ENCODE measurements at places on chromosomes 5 and 9. TPM values are rescaled to one million over a fixed set of nuclear protein-coding genes. Genes with fewer than 3 reads are reported as not detected.

Gene LCN6
- polyA plus RNA-seq = not detected

Gene KYAT1
- 56.6 TPM for polyA plus RNA-seq

Gene ACOT12
- polyA plus RNA-seq = 0.29 TPM

Gene KIAA1191
- polyA plus RNA-seq = 86.4 TPM

Gene C9
- polyA plus RNA-seq = not detected

Gene SPATA31A5
- polyA plus RNA-seq = 0.05 TPM

Gene LRRTM2
- polyA plus RNA-seq = not detected

Gene COL5A1
- polyA plus RNA-seq = 3.8 TPM

Gene GRIA1
- polyA plus RNA-seq = 1.1 TPM

Gene TLX3
- polyA plus RNA-seq = not detected

Gene PDZD2
- polyA plus RNA-seq = 1.2 TPM

Gene FBLL1
- 30.9 TPM for polyA plus RNA-seq

Gene CDH6
- 1.6 TPM for polyA plus RNA-seq

Gene PTGDS
- 1.7 TPM for polyA plus RNA-seq

Gene ZNF608
- polyA plus RNA-seq = 17.2 TPM

Gene JAKMIP2
- polyA plus RNA-seq = 2.4 TPM

Gene LCN1
- not detected for polyA plus RNA-seq

Gene C9orf153
- polyA plus RNA-seq = 0.05 TPM

Gene PCDHGA6
- polyA plus RNA-seq = 2.0 TPM

Gene MCTP1
- polyA plus RNA-seq = 0.56 TPM

Gene DNAJC18
- polyA plus RNA-seq = 3.8 TPM

All from H1 (cell line).